Fibroblast of gingiva (primary cell): ENCODE measurements at places on chromosomes 1 and 21.
A peak's percentile ranks its signal among the peaks of the same experiment; 100 is the strongest.

- peak; percentile 64 for DNase-seq
Measured at GRCh38 chr1:161379071-161379470, 11.4 kb upstream of the CFAP126 start.

DNA sequence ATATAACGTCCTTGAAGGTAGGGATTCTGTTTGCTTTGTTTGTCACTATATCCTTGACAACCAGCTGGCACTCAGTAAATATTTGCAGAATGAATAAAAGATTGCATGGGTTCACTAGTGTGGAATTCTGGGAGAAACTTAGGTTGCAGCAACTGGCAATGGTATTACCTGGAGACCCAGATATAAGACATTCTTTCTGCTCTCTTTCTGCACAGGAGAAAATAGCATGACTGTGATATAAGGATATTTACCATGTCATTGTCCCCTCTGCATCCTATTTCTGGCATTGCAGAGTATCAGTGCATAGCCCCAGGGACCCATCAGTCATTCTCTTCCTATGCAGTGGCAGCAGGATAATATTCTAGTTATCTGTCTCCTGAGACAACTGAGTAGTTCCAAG lies 308.9 kb upstream of the LRRC7 start:
- DNase-seq: no peak

GRCh38 chr1:240947438-240948224 lies 335.7 kb upstream of the GREM2 start:
- DNase-seq: no peak

DNA sequence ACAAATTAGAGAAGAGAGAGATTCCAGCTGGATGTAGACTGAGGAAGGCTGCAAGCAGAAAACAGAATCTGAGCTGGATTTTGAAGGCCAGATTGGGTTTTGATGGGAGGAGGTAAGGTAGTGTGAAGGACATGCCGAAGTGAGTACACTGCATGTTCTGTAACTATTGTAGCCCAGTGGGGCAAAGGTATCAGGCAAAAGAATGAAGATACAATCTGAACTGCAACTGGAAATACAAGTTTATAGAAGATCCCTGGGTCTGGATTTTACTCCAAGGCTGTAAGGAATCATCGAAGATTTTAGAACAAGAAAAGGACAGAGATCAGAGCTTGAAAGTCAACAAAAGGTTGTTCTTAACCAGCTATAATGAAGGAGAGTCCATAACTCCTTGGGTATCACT lies 382.0 kb downstream of the KCNH1 start:
- no peak for DNase-seq
